ENCODE measurements at places on chromosomes 2 and 18.

- DNase-seq: no peak
Observed at GRCh38 chr2:109638795-109639194, 24.6 kb downstream of the SOWAHC start.

- DNase-seq: no peak
Observed at GRCh38 chr2:54758951-54759350, 35.5 kb downstream of the EML6 start.

DNA sequence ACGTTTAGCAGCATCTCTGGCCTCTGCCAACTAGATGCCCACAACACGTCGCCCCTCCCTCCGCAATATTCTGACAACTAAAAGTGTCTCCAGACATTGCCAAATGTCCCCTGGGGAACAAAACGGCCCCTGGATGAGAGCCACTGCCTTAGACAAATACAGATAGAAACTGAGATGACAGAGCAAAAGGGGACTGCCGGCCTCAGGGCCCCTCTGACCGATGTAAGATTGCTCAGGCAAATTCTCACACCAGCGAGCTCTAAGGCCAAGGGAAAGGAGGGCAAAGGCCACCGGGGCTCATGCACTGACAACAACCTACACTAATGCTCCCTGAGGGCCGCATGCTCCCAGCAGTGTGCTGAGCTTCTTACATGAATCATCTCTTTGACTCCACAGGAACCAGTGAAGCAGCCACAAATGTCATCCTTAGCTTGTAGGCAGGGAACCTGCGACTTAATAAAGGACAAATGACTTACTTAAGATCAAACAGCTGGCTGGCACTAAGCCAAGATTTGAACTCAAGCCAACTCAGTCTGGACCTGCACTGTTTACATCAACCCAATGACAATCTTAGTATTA, 228.5 kb downstream of the TTC32 start:
- DNase-seq: no peak

DNA sequence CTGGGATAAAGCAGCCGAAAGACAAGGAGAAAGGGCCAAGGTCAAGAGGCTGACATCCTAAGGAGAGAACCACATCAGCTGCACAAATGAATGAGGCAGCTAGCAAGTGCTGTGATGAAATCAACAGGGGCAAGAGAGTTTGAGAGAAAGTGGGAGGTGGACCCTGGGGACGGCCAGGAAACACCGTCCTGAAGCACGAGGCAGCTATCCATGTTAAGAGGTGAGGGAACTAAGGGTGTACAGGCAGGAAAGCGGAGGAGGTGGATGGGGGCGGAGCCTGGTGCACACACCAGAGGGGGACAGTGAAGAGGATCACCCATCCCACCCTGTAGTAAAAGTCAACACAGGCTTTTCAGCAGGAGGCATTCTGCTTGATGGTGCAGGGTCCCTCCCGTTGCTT, 52.4 kb downstream of the HDLBP start:
- DNase-seq: no peak

DNA sequence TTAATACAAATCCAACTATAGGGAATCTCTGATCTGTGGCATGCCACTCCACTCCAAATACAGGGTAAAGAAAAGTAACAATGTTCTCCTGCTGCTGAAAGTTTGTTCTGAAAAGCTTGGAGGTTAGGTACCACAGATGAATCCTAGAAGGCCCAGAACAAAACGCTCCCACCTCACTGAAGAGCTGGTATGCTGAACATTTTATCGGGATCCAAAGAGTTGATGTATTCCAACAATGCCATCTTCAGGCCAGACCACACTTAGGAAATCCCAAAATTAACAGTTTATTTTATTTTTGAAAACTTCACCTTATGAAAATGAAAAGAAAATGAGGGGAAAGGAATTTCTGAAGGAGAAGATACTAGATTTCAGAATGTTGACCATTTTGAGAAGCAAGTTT, 145.1 kb upstream of the CDH19 start:
- DNase-seq: no peak

DNA sequence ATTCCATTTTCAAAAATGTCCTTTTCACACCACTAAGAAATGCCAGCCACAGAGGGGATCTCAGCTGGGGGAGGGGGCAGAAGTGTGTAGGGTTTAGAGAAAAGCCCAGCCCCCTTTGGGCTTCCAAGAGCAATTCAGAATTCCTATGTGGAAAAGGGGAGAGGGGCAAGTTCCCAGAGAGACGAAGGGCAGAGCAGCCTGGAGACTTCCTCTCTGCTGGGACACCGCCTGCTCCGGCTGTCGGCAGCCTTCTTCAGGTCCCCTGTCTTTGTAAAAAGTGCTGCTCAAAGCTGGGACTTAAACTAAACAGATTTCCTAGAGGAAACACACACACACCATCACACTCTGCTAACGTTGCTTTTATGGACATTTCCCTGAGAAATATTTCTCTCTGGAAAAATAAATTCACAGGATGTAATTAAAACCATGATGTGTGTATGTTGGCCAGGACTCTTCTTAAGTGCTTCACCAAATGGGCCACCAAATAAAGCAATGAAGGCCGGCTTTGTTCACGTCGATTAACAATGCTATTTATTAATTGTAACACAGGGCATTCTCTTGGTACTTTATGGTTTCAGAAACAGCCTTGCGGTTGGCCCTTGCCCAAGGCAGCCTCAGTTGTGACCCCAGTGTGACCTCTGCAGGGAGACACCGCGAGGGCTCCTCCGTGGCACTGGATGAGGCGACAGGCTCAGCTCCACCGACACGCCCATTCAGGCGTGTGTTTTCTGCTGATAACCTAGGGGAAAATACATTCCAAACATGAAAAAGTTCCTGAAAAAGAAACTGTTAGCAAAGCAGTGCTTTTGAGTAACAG, 5.6 kb upstream of the ASB1 start:
- DNase-seq: no peak

DNA sequence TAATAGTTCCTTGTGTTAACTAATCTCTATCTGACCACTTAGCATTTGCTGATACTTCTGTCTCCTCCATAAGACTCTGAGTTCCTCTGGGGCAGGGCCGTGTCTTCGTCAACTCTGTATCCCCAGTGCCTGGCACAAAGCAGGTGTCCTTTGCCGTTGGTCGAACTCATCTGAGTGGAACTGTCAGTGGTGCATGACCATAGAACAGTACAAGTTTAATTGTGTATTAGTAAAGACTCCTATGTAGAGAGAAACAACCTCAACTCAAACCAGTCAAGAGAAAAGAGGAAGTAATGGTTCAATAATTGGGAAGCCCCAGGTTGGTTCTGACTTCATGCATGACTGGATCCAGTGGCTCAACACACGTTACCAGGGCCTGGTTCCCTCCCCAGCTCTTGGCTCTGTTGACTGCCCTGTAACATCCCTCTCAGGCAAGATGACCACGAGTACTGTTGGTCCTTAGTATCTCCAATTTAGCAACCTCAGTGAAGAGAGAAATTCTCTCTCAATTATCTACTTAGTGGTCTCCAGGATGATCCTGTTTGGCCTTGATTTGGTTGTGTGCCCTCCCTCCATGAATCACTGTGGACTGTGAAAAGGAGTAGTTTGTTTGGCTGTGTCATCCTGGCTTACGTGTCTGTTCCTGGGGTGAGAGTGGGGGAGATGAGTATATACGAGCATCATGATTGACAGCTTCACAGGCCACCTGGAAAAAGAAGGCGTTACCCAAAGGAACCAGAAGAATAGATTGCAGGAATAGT, 58.5 kb upstream of the MSH6 start:
- no peak for DNase-seq

- DNase-seq: no peak
Observed at GRCh38 chr2:27901234-27901633, 10.7 kb downstream of the BABAM2 start.

DNA sequence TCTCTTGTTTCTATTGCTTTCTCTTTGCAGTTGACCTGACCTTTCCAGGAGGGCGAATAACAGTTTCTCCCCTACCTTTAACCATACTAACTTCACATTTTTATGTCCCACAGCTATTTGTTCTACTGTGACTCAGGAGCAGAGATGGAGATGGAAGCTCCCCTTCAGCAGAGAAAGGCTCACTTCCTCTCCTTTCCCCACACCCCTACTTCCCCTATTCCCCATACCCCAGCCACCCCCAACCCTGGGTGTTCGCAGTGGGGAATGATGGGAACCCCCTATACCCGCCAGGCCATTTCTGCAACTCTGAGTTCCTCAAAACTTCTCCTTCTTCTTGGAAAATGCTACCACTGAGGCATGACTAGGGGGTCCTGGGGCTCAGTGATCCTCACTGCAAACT, 285.4 kb upstream of the MGAT5 start:
- no peak for DNase-seq

DNA sequence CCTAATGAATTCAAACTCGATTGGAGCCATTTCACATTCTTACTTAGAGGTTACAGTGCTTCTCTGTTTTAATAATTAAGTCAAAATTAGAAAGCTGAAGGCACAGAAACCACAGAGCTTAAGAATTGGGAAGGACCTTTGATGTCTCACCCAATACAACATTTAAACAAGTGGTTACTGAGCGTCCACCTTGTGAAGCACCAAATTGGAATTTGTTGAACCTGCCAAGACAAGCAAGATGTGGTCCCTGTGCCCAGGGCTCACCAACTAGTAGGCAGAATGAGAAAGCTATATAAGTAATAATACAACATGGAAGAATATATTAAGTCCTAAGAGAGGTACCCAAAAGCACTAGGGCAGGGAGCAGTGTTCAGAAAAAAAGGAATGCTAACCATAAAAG, 64.5 kb upstream of the NPAS2 start:
- no peak for DNase-seq

DNA sequence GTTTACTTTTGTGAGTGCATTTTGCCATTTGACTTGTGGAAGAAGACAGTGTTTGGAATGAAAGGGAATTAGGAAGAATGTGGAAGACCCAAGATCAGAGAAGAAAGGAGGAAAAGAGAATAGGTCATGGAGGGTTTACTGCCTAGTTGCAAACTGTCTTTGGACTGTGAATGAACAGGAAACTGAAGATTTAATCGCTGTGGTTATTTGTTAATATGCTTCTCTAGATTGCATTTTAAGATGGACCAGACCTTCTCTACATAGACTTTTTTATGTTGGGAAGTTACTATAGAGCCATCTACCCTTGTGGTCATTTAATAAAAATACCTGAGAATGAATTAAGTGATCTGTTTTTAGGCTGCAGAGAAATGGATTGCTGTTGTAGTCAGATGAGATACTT, 6.2 kb downstream of the AGPS start:
- no peak for DNase-seq

DNA sequence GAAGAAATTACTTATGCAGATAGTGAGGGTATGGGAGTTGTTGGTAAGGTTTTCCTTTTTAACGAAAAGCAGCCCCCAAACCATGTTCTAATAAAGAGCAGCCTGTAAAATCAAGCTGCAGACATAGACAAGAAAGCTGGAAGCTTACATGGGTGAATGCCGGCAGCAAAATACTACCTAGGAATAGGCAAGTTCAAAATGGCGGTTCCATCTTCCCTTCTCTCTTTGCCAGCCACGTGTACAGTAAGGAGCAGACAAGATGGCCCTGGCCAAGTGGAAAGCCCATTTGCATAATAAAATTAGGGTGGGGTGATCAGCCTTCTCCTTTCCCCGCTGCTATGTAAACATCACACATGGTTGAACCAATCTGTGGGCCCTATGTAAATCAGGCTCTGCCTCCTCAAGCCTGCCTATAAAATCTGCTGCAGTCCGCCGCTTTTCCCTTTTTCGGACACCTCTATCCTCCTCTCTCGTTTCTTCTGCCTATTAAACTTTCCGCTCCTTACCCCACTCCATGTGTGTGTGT, 155.0 kb downstream of the ZBTB7C start:
- DNase-seq: no peak

DNA sequence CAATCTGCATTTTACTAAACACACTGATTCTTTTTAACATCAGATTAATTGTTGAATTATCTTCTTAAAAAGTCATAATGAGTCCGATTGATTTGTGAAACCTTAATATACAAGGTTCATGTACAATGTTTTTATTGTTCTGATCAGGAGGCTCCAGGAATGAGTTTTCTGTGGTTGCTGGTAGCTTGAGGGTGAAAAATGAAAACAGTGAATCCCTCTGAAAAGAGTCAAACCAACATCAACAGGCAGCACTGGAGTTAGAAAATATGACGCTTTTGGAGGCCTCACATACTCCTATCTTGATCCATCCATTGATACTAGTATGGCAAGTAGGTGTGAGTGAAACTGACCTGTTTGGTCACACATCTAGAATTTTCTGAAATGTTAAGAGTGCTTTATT, 216.3 kb upstream of the ETAA1 start:
- no peak for DNase-seq

GRCh38 chr2:100274076-100274475, 48.2 kb downstream of the LONRF2 start:
- no peak for DNase-seq

GRCh38 chr2:85009019-85009618, 38.2 kb downstream of the KCMF1 start:
- no peak for DNase-seq

GRCh38 chr18:57433482-57433881, 1.7 kb upstream of the ONECUT2 start:
- no peak for DNase-seq

- DNase-seq: no peak
Observed at GRCh38 chr18:49431165-49431962, 29.1 kb downstream of the DYM start.

GRCh38 chr2:133674433-133675331, 106.4 kb upstream of the NCKAP5 start:
- no peak for DNase-seq

- no peak for DNase-seq
Observed at GRCh38 chr18:47986620-47987387, 56.3 kb upstream of the SMAD2 start.

GRCh38 chr2:2567776-2568175, 236.7 kb upstream of the MYT1L start:
- DNase-seq: no peak

DNA sequence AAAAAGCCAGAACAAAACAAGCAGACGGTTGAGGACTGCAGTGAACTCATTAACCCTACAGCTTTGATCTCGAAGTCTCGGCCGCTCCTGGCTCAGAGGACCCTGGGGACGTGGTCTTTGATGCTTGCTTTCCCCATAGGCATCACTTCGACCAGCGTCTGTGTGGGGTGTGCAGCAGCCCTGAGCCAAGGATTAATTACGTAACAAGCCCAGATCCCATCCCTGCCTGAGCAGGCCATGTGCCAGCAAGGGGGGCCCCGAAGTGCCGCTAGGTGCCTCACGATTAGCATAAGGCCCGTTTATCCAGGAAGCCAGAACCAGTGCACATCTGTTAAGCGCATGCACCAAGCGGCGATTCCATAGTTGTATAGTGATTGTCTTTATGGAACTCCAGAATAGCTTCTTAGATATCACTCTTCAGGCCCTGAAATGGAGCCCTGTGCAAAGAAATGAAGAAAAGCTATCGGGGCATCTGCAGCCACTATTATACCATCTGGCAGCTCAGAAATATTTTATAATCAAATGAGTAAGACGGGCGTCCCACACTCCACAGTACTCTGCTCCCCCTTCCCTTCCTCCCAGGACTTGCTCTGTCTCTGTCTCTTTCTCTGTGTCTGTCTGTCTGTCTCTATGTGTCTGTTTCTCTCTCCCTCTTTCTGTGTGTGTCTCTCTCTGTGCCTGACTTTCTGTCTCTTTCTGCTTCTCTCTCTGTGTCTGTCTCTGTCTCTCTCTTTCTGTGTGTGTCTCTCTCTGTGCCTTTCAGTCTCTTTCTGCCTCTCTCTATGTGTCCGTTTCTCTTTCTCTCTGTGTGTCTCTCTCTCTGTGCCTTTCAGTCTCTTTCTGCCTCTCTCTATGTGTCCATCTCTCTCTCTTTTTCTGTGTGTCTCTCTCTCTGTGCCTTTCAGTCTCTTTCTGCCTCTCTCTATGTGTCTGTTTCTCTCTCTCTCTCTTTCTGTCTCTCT, 41.7 kb downstream of the HPCAL1 start:
- DNase-seq: no peak

All from activated gamma-delta T cell treated with Interleukin-2 at 50 U/mL for 16 hours (primary cell).